NCI-H1417 (cell line): ENCODE measurements at places on chromosomes 5 and 9.

GRCh38 chr9:96420468-96421219, 2.5 kb upstream of the ZNF367 start:
- peak; percentile 74 for DNase-seq

- no peak for DNase-seq
Measured at GRCh38 chr9:91960367-91960766, 10.3 kb upstream of the ROR2 start.

- DNase-seq, result peak; percentile 15
Measured at GRCh38 chr9:83649080-83649479, 26.1 kb downstream of the IDNK start.

DNA sequence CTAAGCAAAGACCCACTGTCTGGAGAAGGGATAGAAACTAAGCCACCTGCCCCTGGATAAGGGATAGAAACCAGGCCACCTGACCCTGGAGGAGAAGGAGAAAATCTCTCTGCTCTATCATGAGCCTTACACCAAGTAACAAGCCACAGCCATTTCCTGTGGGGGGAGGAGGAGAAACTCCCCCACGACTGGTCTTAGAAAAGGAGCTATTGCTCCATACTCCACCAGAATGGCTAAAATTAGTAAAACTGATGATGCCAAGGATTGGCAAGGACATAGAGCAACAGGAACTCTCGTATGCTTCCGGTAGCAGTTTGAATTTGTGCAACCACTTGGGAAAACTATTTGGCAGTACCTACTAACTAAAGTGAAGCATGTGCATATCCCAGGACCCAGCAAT, 70.8 kb downstream of the ACTL7B start:
- no peak for DNase-seq

GRCh38 chr9:116345817-116346216, 192.2 kb downstream of the PAPPA start:
- no peak for DNase-seq

GRCh38 chr5:95669540-95669939, 13.3 kb downstream of the SPATA9 start:
- DNase-seq, result no peak

DNA sequence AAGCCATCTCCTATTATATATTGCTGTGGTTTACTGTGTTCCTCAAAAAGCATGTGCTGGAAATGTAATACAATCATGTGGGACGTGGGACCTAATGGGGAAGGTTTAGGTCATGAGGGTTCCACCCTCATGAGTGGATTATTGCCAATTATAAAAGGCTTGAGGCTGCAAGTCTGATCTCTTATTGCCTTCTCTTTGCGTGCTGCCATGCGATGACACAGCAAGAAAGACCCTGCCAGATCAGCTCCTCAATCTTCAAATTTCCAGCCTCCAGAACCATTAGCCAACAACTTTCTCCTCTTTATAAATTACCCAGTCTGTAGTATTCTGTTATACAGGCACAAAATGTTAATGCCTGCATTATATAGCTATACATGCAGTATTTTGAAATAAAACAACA, 45.4 kb downstream of the MARCHF11 start:
- DNase-seq, result no peak
